ENCODE measurements at places on chromosomes 1 and 21.

- DNase-seq: no peak
Measured at GRCh38 chr1:65027666-65028358, 61.5 kb upstream of the JAK1 start.

DNA sequence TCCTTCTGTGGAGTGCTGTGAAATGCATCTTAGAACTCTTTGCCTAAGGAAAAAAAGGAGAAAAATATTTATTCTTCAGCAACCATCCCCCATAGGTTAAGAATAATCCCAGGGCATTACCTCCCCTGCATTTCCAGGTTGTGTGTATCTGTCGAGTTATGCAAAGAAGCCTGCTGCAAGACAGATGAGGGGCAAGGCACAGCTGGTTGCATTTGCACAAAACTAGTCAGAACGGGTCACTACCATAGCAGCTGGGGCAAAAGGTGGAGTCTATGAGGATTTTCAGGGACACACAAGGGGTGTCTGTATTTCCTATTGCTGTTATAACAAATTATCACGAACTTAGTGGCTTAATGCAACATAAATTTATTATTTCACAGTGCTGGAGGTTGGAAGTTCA, 443.4 kb upstream of the C1orf87 start:
- no peak for DNase-seq

DNA sequence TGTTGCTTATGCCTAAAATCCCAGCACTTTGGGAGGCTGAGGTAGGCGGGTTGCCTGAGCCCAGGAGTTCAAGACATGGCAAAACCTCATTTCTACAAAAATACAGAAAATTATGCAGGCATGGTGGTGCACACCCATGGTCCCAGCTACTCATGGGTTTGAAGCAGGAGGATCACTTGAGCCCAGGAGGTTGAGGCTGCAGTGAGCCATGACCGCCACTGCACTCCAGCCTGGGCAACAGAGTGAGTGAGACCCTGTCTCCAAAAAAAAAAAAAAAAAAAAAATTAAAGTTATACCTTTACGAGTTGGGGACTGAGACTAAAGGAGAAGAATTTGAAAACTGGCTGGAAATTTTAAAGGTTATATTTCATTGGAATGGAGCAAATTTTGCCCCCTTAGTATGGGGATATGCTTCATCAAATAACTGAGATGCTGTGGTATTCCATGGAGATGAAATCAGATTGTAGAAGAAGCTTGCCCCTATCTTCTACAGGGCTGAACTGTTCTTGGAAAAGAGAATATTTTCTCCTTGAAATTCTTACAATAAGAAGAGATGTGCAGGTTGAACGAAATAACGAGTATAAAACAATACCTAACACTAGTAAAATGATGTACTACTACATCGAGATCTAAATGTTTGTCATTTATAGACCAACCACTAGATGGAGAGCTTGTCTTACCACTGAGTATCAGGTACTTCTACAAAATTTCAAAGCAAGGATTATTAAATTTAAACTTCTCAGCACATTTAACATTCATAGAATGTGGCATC, 34.9 kb upstream of the SCYL3 start:
- no peak for DNase-seq

- DNase-seq: no peak
Measured at GRCh38 chr1:78045563-78045925, 222 bp upstream of the GIPC2 start.

DNA sequence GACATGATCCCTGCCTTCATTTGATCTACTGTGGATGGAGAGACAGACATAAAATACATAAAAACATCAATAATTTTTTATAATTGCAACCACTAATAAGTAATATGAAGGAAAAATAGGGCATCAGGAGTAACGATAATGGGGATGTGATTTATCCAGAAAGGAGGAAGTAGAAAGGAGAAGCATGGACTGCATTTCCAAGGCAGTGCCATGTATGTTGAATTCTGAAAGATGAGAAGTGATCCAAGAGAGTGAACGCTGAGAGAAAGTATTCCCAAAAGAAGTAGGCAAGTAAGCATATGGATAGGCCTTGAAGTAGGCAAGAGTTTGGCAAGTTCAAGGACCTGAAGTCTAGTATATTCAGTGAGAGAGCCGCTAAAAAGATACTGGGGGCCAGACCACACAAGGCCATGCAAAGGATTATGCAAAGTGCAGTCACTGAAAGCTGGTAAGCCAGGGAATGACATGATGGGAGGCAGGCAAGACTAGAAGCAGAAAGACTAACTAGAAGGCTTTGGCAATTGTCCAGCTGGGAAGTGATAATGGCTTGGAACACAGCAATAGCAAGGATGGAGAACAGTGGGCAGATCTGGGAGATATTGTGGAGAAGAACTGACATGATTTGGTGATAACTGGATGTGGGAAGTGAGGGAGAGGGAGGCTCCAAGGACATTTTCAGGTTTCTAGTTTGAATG, 85.9 kb downstream of the TM2D1 start:
- DNase-seq: no peak

DNA sequence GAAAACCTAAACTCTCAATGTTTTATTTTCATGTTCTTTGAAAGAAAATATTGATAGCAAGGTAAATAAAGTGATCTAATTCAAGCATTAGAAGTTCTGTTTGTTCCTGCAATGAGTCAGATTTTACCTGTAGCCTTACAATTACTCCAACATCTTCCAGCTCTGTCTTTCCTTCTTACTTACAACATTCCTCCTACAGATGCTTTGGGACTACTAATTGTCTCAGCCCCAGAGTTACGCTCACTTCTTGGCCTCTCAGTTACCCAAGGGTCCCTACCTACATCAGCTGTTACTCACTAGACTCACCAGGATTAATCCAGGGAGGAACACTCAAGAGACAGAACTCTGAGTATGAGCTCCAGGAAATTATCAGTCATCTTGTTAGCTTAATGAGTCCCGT, 26.4 kb downstream of the OR14A16 start:
- no peak for DNase-seq

DNA sequence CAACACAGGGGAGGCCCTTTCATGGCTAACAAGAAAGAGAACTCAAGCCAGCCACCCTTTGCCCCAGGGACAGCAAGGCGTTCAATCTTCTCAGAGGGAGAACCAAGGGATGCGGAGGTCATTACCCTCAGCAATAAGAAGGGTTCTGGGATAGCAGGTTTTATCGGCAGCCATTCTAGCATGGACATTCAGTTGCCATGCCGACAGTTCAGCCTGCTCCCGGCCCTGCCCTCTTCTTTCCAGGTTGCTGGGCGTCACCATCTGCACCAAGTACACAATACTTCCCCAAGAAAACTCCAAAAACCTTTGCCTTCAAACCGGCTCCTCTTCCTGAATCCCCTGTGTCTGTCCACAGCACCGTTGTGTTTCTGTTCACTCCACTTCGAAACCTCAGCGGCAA, 47.1 kb downstream of the SYT2 start:
- no peak for DNase-seq

Data from stimulated activated CD8-positive, alpha-beta memory T cell treated with anti-CD3 and anti-CD28 coated beads, Interleukin-4, amount 100 ng/mL, for 1 hour (primary cell).